ENCODE measurements at places on chromosomes 12 and 14.

GRCh38 chr12:68794653-68795251 is 13.2 kb upstream of the MDM2 start:
- DNase-seq, result no peak

GRCh38 chr14:71651228-71651627 is 281.0 kb upstream of the RGS6 start:
- DNase-seq, result no peak

DNA sequence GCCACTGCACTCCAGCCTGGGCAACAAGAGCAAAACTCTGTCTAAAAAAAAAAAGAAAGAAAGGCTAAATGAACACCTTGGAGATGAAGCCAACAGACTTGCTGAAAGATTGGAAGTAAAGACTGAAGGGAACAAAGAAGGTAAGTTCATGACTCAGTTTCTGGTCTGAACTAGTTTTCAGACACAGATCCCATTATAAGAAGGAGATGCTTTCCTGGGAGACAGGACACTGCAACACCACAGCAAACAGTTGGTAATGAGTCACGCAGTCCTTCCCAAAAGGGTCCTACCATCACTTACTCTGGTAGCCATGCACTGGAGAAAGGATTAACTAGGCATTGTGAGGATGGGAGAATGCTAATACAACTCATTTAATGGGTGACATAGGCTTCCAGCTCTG is 97.2 kb downstream of the SSPN start:
- DNase-seq, result no peak

DNA sequence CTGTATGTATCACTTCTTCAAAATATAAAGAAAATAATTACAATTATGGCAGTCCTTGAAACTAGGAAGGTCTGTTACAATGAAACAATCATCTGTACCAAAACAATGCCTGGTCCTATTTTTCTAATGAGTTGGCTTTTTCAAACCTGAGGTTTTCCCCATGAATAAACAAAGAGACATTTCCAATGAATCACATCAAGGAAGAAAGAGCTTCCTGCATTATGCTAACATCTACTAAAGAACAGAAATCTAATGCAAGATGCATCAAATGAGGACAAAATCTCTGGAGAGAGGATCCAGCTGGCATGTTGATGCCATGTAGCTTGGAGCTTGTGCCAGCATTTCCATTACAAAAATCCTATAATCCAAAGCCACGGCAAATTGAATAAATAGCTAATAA is 29.3 kb downstream of the NIN start:
- no peak for DNase-seq

DNA sequence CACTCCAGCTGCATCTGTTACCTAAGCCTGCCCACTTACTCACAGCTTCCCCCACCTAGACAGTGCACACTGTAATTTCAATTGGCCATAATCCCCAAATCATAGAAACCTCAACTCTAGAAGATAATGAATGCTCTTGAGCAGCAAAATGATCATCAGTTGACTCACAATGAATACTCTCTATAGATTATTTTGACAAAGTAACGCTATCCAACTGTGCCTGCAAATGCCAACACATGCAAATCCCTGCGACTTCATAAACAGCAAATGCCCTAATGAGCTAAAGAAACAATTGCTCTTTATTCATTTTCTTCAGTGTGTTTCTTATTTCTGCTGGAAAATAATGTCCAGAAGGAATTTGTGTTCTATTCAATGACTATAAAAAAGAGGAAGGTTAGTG is 319.5 kb downstream of the PAWR start:
- no peak for DNase-seq

- DNase-seq, result no peak
Measured at GRCh38 chr12:50740307-50740706, 23.6 kb upstream of the ATF1 start.

DNA sequence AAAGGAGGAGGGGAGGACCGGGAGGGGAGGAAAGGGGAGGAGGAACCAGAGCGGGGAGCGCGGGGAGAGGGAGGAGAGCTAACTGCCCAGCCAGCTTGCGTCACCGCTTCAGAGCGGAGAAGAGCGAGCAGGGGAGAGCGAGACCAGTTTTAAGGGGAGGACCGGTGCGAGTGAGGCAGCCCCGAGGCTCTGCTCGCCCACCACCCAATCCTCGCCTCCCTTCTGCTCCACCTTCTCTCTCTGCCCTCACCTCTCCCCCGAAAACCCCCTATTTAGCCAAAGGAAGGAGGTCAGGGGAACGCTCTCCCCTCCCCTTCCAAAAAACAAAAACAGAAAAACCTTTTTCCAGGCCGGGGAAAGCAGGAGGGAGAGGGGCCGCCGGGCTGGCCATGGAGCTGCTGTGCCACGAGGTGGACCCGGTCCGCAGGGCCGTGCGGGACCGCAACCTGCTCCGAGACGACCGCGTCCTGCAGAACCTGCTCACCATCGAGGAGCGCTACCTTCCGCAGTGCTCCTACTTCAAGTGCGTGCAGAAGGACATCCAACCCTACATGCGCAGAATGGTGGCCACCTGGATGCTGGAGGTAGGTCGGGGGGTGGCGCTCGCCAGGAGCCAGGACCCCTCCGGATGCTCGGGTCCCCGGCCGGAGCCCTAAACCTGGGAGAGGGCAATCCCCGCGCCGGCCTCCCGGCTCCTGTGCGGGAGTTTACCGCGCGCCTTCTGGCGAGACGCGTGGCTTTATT is at the start of gene CCND2:
Gene CCND2, plus strand, starts transcription at position 111 of the 744 bp plus-strand sequence. Its CDS starts 279 bp downstream, at position 390.
- peak; percentile 75 for DNase-seq

DNA sequence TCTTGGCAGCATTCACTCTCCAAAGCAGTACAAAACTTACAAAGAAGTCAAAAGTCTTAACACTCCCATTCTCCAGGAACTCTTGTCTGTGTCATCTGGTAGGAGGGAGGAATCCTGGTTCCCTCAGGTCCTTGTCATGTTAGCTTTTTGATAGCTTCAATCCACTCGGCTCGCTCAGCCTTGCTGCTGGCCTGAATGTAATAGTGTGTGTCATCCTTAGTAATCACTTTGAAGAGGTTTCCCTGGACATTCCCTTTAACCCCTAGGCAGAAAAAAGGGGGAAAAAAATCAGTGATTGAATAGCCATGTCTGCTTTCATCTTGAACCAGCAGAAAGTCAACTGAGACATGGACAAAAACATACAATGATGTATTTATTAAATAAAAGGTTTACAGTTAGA is 24.8 kb downstream of the PLEK2 start:
- DNase-seq, result no peak

GRCh38 chr14:34038358-34039057 is 87.6 kb upstream of the EGLN3 start:
- DNase-seq, result no peak

- DNase-seq, result no peak
Measured at GRCh38 chr12:70686299-70686698, 49.1 kb upstream of the PTPRB start.

DNA sequence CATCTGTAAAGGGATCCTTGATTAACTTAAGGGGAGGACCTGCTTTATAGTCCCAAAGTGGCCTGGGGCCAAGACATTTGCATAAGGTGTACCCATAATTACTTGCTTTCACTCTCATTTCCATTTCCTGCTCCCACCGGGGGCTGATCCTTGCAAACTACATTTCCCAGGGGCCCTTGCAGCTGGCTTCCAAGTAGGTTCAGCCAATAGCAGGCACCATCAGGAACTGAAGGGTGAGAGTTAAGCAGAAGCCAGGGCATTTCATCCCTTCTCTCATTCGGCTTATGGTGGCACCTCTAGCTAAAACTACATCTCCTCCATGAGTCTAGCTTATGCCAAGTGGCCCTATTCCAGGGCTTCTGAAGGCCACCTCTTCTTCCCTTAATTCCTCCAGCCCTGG is 88.8 kb downstream of the CCDC60 start:
- DNase-seq, result no peak

GRCh38 chr14:75406856-75407255 is 21.0 kb upstream of the JDP2 start:
- DNase-seq, result no peak

DNA sequence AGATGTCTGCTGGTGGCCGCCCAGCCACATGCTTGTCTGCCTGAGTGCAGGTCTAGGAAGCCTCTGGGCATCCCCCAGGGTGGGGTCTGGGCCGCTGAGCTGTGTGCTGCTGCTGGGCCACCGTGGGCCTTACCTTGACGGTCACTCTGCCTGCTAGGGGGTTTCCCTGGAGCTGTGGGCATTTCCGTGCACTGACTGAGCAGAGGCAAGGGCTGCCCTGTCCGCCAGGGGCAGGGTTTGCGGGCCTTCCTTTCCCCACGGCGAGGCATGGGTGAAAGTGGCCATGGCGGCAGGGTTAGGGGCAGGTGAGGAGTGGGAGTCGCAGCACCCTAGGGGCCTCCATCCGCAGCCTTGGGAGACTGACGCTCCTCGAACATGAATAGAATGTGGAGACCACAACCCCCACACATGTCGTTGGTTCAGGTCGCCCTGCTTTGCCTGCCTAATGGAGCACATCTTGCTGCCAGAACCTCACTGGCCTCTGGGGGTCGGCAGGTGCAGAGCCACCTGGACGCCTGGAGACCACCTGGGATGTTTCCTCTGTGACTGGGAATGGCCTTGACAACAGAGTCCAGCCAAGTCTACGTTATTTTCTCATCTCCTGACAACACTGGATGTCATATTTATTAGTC is 2.5 kb downstream of the ZBTB42 start:
- DNase-seq, result no peak

GRCh38 chr14:93712838-93713724 is 75.2 kb downstream of the PRIMA1 start:
- no peak for DNase-seq

- DNase-seq, result no peak
Measured at GRCh38 chr12:124388679-124389137, 93.8 kb downstream of the RFLNA start.

DNA sequence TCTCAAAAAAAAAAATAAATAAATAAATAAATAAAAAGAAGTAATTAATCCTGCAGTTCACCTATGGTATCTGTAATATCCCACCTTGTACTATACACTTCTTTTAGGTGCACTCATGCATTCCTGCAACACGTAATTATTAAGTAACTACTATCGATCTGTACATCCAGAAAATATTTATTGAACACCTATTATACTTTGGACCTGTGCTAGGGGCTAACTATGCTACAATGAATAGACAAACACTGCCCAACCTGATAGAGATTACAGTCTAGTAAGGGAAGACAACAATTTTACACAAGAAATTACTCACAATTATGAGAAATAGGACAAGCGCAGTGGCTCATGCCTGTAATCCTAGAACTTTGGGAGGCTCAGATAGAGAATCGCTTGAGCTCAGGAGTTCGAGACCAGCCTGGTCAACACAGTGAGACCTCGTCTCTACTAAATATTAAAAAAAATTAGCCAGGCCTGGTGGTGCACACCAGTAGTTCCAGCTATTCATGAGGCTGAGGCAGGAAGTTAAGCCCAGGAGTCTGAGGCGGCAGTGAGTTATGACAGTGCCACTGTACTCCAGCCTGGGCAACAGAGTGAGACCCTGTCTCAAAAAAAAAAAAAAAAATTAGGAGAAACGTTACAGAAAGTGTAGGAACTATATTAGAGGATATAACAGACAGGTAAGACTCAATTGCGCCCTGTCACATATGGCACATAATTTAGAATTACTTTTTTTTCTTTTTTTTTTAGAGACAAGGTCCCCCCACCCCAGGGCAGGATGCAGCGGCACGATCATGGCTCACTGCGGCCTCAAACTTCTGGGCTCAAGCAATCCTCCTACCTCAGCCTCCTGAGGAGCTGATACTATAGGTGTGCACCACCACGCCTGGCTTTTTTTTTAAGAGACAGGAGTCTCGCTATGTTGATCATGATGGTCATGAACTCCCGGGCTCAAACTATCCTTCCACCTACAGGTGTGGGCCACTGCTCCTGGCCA is 1.2 kb downstream of the NRDE2 start:
- DNase-seq, result no peak

DNA sequence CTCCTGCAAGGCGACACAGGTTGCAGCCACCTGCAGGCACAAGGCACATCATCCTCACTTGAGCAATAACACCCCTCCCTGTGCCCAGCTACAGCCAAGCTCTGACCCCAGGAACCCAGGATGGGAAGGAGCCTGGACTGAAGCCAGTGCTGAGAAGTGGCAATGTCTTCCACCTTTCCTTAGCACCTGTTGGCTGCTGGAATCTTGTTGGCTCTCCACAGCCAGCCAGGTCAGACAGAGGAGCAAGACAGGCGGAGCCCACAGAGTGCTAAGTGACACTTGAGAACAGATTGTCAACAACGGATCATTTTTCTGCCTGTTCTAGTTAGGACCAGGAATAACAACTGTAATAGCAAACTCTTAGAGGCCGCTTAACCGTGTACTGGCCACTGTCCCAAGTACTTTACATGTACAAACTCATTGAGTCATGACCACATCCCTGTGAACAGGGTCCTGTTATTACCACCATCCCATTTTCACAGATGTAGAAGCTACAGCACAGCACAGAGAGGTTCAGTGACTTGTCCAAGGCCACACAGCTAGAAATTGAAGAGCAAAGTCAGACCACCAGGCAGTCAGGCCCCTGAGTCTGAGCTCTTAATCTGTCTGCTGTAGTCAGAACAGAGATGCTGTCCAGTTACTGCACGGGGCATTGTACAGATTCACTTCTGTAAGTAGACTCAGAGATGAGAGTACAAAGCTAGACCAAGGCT is 45.6 kb downstream of the RNFT2 start:
- no peak for DNase-seq

GRCh38 chr12:106044773-106045172 is 94.0 kb downstream of the NUAK1 start:
- DNase-seq, result no peak
